ENCODE measurements at places on chromosomes 1 and 21.

DNA sequence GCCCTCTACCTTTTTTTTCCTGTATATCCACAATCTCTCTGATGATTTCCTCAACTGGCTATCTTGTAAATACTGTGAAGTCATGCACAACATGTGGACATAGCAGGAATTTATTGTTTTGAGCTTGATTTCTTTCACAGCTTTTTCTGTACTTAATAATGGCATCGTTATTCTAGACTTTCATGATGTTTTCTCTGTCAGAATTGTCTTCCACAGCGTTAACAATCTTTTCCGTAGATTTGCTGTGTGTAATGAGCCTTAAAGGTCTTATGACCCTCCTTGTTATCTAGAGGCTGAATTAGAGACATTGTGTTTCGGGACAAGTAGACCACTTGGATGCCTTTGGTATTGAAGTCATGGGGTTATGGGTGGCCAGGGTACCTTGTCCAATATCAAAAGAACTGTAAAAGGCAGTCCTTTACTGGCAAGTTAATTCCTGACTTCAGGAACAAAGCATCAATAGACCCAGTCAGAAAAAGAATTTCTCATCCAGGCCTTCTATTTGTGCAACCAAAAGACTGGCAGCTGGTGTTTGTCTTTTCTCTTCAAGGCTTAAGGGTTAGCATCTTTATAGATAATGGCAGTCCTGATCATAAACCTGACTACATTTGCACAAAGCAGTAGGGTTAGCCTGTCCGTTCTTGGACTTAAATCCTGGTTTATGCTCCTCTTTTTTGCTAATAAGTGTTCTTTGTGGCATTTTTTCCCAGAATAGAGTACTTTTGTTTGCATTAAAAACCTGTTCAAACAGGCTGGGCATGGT, 30.1 kb upstream of the CHAF1B start:
- no peak for DNase-seq

- DNase-seq = no peak
Observed at GRCh38 chr1:222095606-222096475, 354.0 kb upstream of the DUSP10 start.

DNA sequence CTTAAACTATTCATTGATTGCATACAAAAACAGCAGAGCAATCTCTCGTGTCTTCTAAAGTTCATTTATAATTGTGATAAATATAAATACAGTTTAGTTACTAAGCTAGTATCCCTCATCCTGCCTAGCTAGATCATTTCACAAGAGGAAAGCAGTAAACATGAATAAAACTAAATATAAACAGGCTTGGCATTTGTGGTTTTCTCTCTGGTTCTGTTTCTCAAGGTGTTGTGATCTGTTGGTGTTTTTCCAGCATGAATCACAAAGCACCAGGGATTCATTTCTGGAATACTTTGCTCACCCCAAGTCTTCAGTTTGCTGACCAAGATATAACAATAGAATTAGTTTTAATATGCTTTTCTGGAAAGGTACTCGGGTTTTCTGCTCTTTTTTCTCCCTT, 32.7 kb upstream of the GLIS1 start:
- DNase-seq = no peak

- DNase-seq = peak; percentile 45
Observed at GRCh38 chr1:21175670-21176581, 771 bp downstream of the EIF4G3 start.

GRCh38 chr1:13803546-13804239, 103.7 kb downstream of the PRDM2 start:
- DNase-seq = no peak

- peak; percentile 55 for DNase-seq
Observed at GRCh38 chr1:148263128-148263905, 111.2 kb upstream of the NBPF11 start.

DNA sequence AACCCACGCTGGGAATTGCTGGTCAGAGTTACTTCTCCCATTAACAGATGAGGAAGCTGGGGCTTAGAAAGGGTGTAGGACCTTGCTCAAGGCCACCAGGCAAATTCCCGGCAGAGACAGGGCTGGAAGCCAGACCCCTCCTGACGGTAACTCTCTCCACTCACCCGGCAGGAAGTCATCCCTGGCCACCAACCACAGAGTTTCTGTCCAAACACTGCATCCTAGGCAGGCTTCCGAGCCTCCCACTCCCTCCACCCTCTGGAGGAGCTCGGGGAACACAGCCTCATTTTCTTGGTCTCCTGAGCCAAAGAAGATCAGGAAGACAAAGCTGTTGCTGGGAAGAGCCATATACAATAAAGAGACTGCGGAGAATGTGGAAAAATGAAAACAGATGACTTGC, 25.0 kb upstream of the ZNF436 start:
- DNase-seq = peak; percentile 89

DNA sequence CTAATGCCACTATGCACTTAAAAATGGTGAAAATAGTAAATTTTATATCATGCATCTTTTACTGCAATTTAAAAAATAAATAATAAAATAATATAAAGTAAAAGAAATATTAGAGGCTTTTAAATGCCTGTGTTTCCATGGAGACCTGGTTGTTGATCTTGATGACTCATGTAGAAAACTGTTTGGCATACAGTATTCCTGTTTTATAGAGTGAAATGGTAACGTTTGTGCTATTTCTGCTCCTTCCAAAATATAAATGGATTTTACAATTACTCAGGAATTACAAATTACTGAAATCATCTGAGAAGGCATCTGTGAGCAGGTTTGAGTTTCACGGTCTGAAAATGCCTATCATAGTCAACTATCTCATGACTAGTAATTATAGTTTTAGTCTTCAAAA, 98.4 kb upstream of the USP25 start:
- DNase-seq = no peak

DNA sequence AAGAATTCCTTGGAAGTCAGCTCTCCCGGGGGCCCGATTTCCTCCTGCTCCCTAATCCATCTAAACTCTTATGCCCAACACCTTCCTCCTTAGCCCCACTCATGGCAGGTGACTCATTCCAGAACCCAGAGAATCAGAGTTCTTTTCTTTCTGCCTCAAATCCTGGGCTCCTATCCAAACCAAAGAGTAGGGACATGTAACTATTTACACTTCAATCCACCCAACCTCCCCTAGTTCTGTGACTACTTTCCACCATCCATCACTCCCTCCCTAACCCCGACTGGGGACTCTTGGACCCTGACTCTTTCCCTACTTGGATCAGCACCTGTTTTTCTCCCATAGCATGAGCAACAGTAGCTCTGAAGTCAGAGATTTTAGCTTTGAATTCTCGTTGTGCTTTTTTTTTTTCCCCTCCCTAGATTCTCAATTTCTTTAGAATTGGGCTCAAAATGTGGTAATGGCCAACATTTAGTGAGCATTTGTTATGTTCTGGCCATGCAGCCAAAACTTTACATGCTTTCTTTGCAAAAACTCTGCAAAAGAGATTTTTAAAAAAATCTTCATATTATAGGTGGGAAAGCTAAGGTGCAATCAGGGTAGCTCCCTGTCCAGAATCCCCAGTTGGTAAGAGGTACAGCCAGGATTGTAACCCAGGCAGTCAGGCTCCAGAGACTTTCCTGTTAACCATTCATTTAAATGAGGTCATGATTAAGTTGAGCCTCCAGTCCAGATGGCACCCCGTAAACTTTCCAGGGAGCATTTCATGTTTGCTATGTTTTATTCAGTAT, 7.5 kb upstream of the CYP4A11 start:
- no peak for DNase-seq

DNA sequence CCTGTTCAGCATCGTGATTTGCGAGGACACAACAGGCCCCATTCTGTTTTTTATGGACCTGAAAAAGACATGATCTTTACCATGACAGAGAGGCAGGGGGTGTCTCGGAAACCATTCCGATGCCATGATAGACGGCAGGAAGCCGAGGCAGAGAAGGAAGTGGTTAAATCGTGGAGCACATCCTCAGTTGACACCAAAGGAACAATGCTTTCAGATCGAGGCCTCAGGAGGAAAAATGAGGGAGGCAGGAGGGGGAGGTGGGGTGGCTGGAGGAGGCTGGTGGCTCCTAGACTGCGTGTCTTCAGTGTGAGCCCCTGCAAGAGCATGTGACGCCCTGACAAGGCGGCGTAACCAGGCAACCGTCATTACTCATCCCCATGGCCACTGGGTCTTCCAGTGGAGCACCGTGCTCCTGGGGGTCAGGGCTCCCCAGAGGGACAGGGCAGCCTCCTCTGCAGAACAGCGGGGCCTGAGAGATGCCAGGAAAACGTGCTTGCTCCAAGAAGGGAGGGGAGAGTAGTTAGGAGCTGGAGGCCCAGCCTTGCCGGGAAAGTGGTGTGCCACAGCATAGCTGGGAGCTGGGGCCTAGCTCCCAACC, 172.8 kb upstream of the TMEM51 start:
- DNase-seq = peak; percentile 28

DNA sequence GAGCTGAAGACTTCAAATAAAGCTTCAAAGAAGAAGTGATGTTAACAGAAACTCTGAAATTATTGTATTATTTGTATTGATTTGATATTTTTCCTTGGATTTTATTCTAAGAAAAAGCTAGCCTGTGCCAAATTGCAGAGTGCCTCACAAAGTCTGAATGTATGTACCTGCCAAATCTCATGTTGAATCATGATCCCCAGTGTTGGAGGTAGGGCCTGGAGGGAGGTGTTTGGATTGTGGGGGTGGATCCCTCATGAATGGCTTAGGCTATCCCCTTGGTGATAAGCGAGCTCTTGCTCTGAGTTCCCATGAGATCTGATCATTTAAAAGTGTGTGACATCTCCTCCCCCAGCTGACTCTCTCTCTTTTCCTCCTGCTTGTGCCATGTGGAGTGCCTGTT, 43.6 kb downstream of the ACKR1 start:
- DNase-seq = no peak

- no peak for DNase-seq
Observed at GRCh38 chr1:70899735-70900134, 147.9 kb downstream of the PTGER3 start.

DNA sequence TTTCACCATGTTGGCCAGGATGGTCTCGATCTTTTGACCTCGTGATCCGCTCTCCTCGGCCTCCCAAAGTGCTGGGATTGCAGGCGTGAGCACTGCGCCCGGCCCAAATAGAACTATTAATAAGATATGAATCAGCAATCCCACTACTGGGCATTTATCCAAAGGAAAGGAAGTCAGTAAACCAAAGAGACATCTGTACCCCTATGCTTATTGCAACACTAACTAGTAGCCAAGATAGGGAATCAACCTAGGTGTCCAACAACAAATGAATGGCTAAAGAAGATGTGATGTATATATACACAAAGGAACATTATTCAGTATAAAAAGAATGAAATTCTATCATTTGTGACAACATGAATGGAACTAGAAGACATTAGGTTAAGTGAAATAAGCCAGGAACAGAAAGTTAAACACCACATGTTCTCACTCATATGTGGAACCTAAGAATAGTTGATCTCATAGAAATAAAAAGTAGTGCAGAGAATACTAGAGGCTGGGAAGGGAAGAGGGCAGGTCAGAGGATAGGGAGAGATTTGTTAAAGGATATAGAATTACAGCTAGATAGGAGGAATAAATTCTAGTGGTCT, 48.8 kb downstream of the XPR1 start:
- DNase-seq = no peak

- no peak for DNase-seq
Observed at GRCh38 chr1:82731216-82731615, 930.5 kb downstream of the ADGRL2 start.

GRCh38 chr1:202134645-202135172, 9.8 kb downstream of the ARL8A start:
- no peak for DNase-seq

DNA sequence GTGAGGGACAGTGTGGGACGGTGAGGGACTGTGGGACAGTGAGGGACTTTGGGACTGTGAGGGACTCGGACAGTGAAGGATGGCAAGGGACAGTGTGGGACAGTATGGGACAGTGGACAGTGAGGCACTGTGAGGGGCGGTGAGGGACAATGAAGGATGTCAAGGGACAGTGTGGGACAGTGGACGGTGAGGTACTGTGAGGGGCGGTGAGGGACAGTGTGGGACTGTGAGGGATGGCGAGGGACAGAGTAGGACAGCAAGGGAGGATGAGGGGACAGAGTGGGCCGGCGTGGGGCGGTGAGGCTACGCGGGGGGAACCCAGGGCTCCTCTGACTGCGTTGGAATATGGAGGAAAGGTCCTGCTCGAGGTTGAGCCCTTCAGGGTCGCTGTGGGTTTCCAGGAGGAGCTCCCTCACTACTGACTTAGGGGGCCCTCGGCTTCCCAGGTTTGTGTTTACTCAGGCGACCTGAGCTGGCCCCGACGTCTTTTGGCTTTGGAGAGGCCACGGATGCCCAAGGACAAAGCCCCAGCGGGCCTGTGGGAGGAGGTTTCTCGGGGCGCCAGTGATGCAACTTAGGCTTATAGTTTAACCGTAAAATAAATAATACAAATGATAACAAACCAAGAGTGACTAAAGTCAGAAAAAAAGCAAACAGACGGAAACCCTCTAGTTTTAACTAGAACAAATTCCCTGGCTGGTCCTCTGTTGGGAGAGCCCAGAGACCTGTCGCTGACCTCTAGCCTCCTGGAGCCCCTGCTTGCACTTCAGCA, 1.1 kb upstream of the ERRFI1 start:
- peak; percentile 53 for DNase-seq

GRCh38 chr1:78464449-78464891, 26.3 kb upstream of the PTGFR start:
- no peak for DNase-seq

DNA sequence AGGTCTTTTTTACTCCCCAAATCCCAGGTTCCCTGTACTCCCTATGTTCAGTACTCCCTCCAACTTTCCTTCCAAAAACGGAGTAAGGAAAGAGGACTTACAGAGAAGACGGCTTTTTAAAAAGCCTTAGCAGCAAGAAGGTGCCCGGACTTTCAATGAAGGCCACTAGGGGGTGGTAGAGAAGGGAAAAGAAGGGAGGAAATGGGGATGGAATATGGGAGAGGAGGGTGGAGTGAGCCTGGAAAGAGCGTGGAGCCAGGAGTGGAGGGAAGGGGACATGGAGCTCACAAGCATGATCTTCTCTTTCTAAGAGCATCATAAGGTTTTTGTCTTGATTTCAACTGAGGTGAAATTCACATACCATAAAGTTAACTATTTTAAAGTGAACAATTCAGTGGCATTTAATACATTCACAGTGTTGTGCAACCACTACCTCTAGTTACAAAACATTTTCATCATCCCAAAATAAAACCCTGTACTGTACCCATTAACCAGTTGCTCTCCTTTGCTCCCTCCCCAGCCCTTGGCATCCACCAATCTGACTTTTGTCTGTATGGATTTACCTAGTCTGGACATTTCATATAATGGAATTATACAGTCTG, 129.9 kb downstream of the ZNF281 start:
- DNase-seq = no peak

DNA sequence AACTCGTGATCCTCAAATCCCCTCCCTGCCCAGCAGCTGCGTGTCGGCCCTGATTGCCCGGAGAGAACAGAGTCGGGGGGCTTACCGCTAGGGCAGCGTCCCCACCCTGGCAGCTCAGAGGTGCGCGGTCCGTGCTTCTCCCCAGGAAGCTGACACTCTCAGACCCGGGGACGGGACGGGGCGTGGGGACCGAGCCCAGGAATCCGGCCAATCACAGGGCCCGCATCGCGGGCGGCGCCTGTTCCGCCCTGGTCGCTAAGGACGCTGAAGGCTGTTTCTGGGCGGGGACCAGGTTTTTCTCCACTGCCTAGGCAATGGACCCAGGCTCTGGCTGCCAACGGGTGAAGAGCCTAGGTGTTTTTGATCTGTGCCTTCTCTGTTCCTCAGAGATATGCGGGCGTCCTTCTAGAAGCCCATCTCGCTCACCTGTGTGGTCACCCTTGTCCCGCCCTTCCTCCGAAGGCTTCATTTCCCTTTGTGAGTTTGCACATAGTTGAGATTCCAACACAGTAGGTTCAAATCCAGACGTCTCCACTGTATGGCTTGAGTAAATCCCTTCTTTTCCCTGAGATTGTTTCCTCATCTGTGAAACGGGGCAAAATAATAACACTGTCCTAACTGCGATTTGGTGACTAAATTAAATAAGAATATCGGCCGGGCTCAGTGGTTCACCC, at the start of gene C1orf87:
Gene C1orf87 (minus strand): TSS at position 166 of the 674 bp plus-strand sequence. CDS start 1,127 bp downstream, outside the sequence.
- no peak for DNase-seq
